ENCODE measurements at places on chromosomes 1 and 21. TPM values are rescaled to one million over a fixed set of nuclear protein-coding genes. Genes with fewer than 3 reads are reported as not detected.

DNA sequence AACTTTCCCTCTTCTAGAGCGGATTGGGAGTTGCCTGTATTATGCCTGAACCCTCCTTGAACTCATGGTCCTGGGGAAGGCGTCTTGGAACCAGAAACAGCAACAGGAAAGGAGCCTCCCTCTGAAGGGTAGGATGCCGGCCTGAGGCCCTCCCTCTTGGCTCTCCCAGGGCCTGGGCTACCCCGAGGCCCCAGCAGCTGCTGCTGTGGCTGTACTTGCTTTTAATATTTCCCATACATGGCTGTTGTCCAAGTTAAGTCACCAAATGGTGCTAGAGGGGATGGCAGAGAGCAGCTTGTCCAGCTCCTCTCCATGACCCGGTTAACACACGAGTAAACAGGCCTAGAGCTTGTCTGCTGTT, 10.5 kb downstream of the CHRNB2 start:
- DNase-seq, result no peak
- no peak overlapping the region for H3K4me3 ChIP-seq
- H3K27ac ChIP-seq, result no peak overlapping the region
- no peaks in the 10 kb centered on the region for H3K36me3 ChIP-seq
- peaks cover 5% of the 10 kb centered on the region for H3K4me1 ChIP-seq
- H3K27me3 ChIP-seq, result no peaks in the 10 kb centered on the region

DNA sequence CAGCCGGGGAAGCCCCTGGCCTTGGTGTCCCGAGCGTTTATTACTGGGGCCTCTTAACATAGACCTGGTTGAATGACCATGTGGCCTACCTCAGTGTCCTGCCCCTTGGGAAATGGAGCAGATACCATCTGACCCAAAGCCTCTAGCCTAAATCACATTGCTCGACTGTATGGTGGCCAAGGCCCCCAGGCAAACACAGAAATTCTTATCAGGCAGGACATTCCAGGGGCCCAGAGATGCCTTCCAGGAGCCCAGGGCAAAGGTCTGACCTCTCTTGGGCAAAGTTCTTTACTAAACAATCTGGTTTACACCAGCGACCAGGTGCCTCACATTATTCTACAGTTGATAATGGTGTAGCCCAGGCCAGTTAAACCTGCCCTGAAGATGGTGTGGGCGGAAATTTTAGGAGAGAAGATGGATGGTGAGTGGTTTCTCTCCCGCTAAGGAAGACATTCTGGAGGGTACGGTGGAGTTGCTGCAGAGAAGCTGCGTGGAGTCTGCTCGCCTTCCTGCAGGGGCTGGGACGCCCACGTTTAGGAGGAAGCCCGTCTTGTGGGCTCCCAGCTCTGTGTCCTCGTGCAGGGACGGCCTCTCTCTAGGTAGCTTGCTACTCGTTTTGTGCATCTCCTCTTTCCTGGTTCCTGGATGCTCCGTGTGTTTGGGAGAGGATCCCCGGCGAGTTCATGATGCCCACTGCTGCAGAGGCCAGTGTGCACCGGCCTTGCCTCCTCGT, 21.2 kb downstream of the AJAP1 start:
- no peak for DNase-seq
- no peaks in the 10 kb centered on the region for H3K36me3 ChIP-seq
- H3K4me3 ChIP-seq, result no peak overlapping the region
- peaks cover 3% of the 10 kb centered on the region for H3K4me1 ChIP-seq

GRCh38 chr1:15116966-15117365, 36.6 kb upstream of the TMEM51 start:
- no peak overlapping the region for H3K27ac ChIP-seq
- H3K4me3 ChIP-seq, result no peak overlapping the region
- peaks cover 2% of the 10 kb centered on the region for H3K4me1 ChIP-seq
- no peaks in the 10 kb centered on the region for H3K27me3 ChIP-seq
- no peak for DNase-seq
- no peaks in the 10 kb centered on the region for H3K36me3 ChIP-seq

DNA sequence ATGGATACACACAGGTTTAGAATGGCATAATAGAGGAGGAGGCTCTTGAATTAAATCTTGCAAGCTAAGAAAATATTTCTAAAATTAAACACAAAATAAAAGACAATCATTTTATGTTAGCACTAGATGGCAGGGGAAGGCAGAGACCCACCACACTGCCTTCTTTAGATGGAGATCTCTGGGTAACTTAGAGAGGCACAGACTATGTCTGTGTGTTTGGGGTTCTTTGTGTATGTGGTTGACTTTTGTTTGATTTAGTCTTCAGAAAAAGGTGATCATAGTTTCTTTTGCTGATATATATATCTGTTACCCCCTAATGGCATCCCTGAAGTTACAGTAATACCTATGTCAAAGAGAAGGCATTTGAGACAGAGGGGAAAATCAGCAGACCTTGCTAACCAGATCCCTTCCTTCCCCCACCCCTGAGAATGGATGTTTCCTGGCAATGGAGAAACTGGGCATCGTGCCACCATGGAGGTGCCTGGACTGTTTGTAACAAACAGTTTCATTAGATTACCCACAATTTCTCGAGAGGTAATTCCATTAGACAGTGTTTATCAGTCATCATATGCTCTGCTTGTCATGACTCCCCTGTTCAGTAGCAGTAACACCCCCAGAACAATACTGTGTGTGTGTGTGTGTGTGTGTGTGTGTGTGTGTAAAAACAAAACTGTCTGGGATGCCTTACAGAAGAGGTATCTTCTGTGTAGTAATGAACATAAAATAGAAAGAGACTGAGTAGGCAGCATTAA, 228.3 kb upstream of the DEPDC1 start:
- no peaks in the 10 kb centered on the region for H3K4me1 ChIP-seq
- no peak overlapping the region for H3K4me3 ChIP-seq
- H3K36me3 ChIP-seq, result no peaks in the 10 kb centered on the region
- DNase-seq, result no peak
- no peak overlapping the region for H3K27ac ChIP-seq

DNA sequence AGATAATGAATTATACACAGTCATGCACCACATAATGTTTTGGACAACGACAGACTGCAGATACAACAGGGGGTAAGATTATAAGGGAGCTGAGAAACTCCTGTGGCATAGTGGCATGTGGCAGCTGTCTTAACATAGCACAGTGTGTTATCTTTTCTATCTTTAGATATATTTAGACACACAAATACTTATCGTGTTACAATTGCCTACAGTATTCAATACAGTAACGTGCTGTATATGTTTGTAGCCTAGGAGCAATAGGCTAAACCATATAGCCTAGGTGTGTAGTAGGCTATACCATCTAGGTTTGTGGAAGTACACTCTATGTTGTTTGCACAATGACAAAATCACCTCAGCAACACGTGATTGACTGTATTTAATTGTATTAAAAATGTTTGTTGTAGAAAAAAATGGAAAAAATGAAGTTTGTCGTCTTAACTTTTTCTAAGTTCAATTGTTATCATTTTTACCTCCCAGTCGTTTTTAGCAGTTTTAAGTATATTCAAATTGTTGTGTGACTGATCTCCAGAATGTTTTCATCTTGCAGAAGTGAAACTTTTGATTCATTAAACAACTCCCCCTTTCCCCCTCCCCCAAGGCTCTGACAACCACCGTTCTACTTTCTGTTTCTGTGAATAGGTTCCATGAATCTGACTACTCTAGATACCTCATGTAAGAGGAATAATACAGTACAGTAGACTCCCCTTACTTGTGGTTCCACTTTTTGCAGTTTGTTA, 351.0 kb upstream of the B3GALT2 start:
- H3K4me1 ChIP-seq, result no peaks in the 10 kb centered on the region
- DNase-seq, result no peak
- H3K27me3 ChIP-seq, result no peaks in the 10 kb centered on the region
- H3K27ac ChIP-seq, result no peak overlapping the region
- no peaks in the 10 kb centered on the region for H3K36me3 ChIP-seq

GRCh38 chr1:167935216-167936067, 1.0 kb upstream of the DCAF6 start:
- no peak overlapping the region for H3K27ac ChIP-seq
- H3K4me3 ChIP-seq, result peak overlapping the region; percentile 81
- H3K36me3 ChIP-seq, result no peaks in the 10 kb centered on the region
- DNase-seq, result no peak
- H3K4me1 ChIP-seq, result peaks cover 17% of the 10 kb centered on the region

GRCh38 chr1:179425186-179425585, 59.4 kb downstream of the AXDND1 start:
- no peak overlapping the region for H3K4me3 ChIP-seq
- H3K4me1 ChIP-seq, result no peaks in the 10 kb centered on the region
- peaks cover 3% of the 10 kb centered on the region for H3K36me3 ChIP-seq
- H3K27ac ChIP-seq, result no peak overlapping the region

DNA sequence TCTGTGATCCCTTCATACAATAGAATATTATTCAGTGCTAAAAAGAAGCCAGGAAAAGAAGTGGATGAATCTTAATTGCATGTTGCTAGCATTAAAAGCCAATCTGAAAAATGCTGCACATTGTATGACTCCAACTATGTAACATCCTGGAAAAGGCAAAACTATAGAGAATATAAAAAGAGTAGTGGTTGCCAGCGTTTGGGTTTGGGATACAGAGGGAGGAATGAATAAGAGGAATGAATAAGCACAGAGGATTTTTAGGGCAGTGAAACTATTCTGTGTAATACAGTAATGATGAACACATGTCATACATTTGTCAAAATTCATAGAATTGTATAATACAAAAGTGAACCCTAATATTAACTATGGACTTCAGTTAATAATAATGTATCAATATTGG, 42.5 kb downstream of the GPR88 start:
- H3K4me1 ChIP-seq, result peaks cover 1% of the 10 kb centered on the region
- H3K4me3 ChIP-seq, result no peak overlapping the region
- H3K27ac ChIP-seq, result no peak overlapping the region
- no peaks in the 10 kb centered on the region for H3K27me3 ChIP-seq

GRCh38 chr1:53735261-53735660, 3.7 kb downstream of the GLIS1 start:
- no peaks in the 10 kb centered on the region for H3K36me3 ChIP-seq
- peaks cover 18% of the 10 kb centered on the region for H3K4me1 ChIP-seq
- no peak overlapping the region for H3K27ac ChIP-seq
- H3K27me3 ChIP-seq, result peaks cover 85% of the 10 kb centered on the region
- no peak overlapping the region for H3K4me3 ChIP-seq

DNA sequence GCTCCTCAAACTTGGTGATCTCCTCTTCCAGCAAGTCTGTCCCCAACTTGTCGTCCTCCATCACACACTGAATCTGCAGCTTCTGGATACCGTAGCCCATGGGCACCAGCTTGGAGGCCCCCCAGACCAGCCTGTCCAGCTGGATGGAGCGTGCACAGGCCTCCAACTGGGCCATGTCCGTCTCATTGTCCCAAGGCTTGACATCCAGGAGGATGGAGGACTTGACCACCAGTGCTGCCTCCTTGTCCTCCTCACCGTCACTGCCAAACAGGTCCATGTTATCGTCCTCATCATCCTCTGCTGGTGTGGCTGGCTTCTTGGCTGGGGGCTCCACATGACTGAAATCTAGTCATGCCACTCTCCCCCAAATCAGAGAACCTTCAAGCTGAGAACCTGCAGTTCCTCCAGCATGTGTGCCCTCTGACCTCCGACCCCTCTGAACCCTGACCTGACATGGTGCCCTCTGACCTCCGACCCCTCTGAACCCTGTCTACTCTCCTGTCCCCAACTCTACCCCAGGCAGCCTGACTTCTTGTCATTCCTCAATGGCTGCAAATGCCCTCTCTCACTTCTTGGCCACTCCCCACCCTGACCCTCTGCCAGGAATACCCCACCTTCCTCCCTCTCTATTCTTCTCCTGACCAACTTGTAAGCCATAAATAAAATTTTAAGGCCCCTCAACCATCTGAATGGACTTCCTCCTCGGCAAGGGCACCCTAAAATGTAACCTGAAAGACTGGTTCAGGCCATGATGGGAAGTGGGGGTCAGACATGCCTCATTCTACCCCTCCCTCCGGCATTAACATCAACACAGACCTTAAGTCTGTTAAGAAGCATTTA, 275.7 kb upstream of the C1orf174 start:
- H3K27ac ChIP-seq, result no peak overlapping the region
- no peaks in the 10 kb centered on the region for H3K27me3 ChIP-seq
- DNase-seq, result no peak

DNA sequence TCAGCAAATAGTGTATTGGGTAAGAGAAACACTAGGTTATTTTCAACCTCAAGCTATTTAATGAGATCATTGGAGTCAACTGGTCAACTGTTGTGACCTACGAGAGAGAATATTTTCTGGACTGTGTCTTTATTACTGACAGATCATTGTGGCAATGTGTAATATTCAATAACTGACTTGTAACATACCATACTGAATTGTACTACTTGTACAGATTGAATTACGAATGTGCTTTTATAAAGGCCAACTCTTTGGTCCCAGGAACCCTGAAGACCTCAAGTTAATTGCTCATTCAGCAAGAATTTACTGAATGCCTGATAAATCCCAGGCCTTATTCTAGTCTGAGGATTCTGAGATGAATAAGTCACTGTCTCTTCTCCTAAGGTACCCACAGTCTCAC, 56.1 kb upstream of the CAMK1G start:
- H3K36me3 ChIP-seq, result no peaks in the 10 kb centered on the region
- no peak overlapping the region for H3K27ac ChIP-seq
- H3K4me1 ChIP-seq, result peaks cover 17% of the 10 kb centered on the region
- H3K4me3 ChIP-seq, result no peak overlapping the region
- no peaks in the 10 kb centered on the region for H3K27me3 ChIP-seq

- H3K27ac ChIP-seq, result no peak overlapping the region
- DNase-seq, result no peak
- H3K4me3 ChIP-seq, result no peak overlapping the region
- no peaks in the 10 kb centered on the region for H3K36me3 ChIP-seq
- no peaks in the 10 kb centered on the region for H3K27me3 ChIP-seq
- peaks cover 31% of the 10 kb centered on the region for H3K4me1 ChIP-seq
Observed at GRCh38 chr1:228978484-228979324, 243.4 kb downstream of the RHOU start.

DNA sequence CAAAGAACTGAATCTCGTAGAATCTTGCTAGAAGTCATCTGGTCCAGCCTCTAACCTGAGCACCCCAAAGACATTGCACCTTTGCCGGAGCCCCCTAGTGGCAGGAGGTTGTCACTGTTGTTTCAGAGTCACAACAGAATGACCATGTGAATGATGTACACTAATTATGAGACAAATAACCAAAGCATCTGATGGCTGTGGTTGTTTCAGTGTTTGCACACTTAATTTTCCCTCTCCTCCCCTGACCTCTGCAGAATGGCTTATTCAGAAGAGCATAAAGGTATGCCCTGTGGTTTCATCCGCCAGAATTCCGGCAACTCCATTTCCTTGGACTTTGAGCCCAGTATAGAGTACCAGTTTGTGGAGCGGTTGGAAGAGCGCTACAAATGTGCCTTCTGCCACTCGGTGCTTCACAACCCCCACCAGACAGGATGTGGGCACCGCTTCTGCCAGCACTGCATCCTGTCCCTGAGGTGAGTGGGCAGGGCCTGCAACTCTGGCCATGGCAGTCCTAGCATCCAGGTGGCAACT, 26.4 kb downstream of the TRAF5 start:
- no peaks in the 10 kb centered on the region for H3K4me1 ChIP-seq
- H3K27me3 ChIP-seq, result no peaks in the 10 kb centered on the region
- no peaks in the 10 kb centered on the region for H3K36me3 ChIP-seq
- peak; percentile 39 for DNase-seq

GRCh38 chr1:111856411-111857185, 100.9 kb downstream of the DDX20 start:
- DNase-seq, result peak; percentile 40
- H3K27ac ChIP-seq, result no peak overlapping the region
- no peaks in the 10 kb centered on the region for H3K36me3 ChIP-seq
- H3K4me3 ChIP-seq, result no peak overlapping the region

- no peak for DNase-seq
- H3K4me1 ChIP-seq, result peaks cover 6% of the 10 kb centered on the region
- no peaks in the 10 kb centered on the region for H3K36me3 ChIP-seq
Observed at GRCh38 chr1:225442123-225442505, 14.3 kb upstream of the LBR start.

PGLYRP4 gene
- not detected for total RNA-seq

PDE4DIP gene
- total RNA-seq, result 7.4 TPM

DMRTA2 gene
- 0.46 TPM for total RNA-seq

CYP4A22 gene
- not detected for total RNA-seq

CORT gene
- not detected for total RNA-seq

RNU1-1 gene
- total RNA-seq, result under 0.01 TPM

TCP10L gene
- total RNA-seq, result 3.7 TPM

GJA5 gene
- total RNA-seq, result 0.11 TPM
